ENCODE measurements at places on chromosomes 7 and 10. TPM values are rescaled to one million over a fixed set of nuclear protein-coding genes. Genes with fewer than 3 reads are reported as not detected.
A peak's percentile ranks its signal among the peaks of the same experiment; 100 is the strongest.

GOLGA7B gene
- total RNA-seq = 10.5 TPM

CYP3A4 gene
- not detected for total RNA-seq

- H3K4me1 ChIP-seq = no peaks in the 10 kb centered on the region
- no peak overlapping the region for H3K27ac ChIP-seq
- DNase-seq = no peak
Measured at GRCh38 chr7:97107192-97107800, 10.2 kb upstream of the SDHAF3 start.

DNA sequence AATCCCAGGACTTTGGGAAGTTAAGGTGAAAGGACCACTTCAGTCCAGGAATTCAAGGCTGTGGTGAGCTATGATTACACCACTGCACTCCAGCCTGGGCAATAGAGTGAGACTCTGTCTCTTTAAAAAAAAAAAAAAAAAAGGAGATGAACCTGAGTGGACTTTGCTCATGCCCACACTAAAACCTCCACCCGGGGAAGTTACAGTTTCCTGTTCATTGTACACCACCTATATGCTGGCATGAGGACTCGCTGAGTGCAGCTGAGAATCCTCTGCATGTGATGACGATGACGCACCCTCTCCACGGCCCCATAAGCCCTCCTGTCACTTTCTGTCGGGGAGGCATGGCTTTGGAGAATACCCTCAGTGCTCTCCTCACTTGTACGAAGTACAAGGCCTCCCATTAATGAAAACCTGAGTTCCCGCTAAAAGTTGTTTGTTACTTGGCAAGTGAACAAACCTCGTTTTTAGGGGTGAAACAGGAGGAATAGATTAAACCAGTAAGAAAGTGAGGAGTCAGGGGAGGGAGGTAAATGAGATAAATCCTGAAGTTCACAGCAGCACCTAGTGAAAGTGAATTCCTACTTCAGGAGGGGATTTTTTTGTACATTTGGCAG, 15.9 kb downstream of the TMEM176B start:
- H3K4me3 ChIP-seq = no peak overlapping the region
- H3K27ac ChIP-seq = no peak overlapping the region
- H3K4me1 ChIP-seq = peaks cover 8% of the 10 kb centered on the region
- H3K36me3 ChIP-seq = no peaks in the 10 kb centered on the region
- DNase-seq = no peak

- no peak overlapping the region for H3K4me3 ChIP-seq
- no peaks in the 10 kb centered on the region for H3K36me3 ChIP-seq
- peaks cover 28% of the 10 kb centered on the region for H3K4me1 ChIP-seq
- no peak overlapping the region for H3K27ac ChIP-seq
- no peak for DNase-seq
- H3K27me3 ChIP-seq = peaks cover 12% of the 10 kb centered on the region
Measured at GRCh38 chr7:92422926-92423325, 24.4 kb upstream of the GATAD1 start.

DNA sequence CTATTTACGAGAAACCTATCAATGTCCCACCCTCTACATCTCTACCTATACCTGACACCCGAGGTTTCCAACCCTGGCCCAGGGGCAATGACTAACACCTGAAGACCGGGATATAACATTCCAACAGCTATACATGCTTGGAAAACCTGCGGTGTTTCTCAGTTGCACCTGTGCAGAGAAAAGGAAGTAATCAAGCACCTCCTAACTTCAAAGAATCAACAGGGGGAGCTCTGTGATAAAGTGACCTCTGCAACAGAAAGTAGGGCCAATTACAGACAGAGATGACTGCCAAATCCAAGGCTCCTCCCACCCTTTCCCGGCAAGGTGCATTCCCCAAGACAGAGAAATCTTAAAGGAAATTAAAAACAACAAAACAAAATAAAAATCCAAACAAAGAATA, 41.3 kb downstream of the CCDC6 start:
- no peak for DNase-seq
- no peak overlapping the region for H3K4me3 ChIP-seq
- no peak overlapping the region for H3K27ac ChIP-seq

- no peak for DNase-seq
- peaks cover 90% of the 10 kb centered on the region for H3K4me1 ChIP-seq
- H3K36me3 ChIP-seq = peaks cover 20% of the 10 kb centered on the region
Measured at GRCh38 chr10:110421512-110422138, 76.1 kb upstream of the DUSP5 start.

GRCh38 chr7:484356-485101, 35.1 kb downstream of the PDGFA start:
- no peak for DNase-seq
- no peak overlapping the region for H3K27ac ChIP-seq
- no peak overlapping the region for H3K4me3 ChIP-seq
- peaks cover 6% of the 10 kb centered on the region for H3K27me3 ChIP-seq
- no peaks in the 10 kb centered on the region for H3K4me1 ChIP-seq

FRAT1 gene
- total RNA-seq = 6.9 TPM

STAG3 gene
- 12.9 TPM for total RNA-seq

CALCR gene
- not detected for total RNA-seq

GRCh38 chr7:106901828-106902441, 36.9 kb downstream of the PIK3CG start:
- no peak overlapping the region for H3K27ac ChIP-seq
- peaks cover 2% of the 10 kb centered on the region for H3K4me1 ChIP-seq

CPED1 gene
- not detected for total RNA-seq

DNA sequence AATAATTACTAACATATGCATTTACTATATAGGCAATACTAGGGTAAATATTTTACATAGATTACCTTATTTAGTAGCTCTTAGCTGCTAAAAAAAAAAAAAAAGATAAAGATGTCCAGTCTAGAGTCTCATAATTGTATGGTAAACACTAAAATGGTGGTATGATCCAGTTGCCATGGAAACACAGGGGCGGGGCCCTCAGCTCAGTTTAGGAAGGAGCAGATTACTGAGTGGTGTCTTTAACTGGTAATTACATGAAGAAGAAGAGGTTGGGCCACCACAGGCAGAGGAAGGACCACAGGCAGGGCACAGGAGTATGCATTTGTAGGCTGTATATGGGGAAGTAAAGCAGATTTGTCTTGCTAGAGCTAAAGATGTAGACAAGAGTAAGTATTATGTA, 43.7 kb downstream of the ITGB8 start:
- no peaks in the 10 kb centered on the region for H3K27me3 ChIP-seq
- H3K36me3 ChIP-seq = no peaks in the 10 kb centered on the region
- no peak for DNase-seq
- H3K4me3 ChIP-seq = no peak overlapping the region
- no peak overlapping the region for H3K27ac ChIP-seq

GIMAP5 gene
- 83.9 TPM for total RNA-seq

NYAP1 gene
- total RNA-seq = 0.05 TPM

DNA sequence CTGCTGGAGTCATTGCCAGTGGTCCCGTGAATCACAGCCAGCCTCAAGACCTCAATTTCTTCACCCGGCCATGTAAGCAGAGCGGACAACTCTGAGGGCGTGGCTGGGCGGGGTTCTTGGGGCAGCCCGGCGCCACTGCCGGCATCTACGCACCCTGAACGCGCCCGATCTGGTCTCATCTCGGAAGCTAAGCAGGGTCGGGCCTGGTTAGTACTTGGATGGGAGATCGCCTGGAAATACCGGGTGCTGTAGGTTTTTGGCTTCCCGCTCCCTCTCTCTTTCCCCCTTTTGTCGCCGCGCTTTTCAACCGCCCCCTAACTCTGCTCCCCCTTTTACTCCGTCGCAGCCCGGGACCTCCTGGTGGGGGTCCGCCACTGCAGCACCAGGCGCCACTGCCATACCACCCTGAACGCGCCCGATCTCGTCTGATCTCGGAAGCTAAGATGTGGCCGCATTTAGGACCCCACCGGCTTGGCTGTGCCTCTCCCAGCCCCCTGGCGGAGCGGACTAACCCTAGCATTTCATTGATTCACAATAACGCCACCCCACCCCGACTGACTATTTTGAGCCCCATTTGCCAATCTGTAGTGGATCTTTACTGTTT, 25.3 kb downstream of the GARIN1A start:
- H3K27me3 ChIP-seq = peaks cover 51% of the 10 kb centered on the region
- H3K36me3 ChIP-seq = no peaks in the 10 kb centered on the region
- DNase-seq = peak; percentile 56
- no peak overlapping the region for H3K27ac ChIP-seq

DNA sequence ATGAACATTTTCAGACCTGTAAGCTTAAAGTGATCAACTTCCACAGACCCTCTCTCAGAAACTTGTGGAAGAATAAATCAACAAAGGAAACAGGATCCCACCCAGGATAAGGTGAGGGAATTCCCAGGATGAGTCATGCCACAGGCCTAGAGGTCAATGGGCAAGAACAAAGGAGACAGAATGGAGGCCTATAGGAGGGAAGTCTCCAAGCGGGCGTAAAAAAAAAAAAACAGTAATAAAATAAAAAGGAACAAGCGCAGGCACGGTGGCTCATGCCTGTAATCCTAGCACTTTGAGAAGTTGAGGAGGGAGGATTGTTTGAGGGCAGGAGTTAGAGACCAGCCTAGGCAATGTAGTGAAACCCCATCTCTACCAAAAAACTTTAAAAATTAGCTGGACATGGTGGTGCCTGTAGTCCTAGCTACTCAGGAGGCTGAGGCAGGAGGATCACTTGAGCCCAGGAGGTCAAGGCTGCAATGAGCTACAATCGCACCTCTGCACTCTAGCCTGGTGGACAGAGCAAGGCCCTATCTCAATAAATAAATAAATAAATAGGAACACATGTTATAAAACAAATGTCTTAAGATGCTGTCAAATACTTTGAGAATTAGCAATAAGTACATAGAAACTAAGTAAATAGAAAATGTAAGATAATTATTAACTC, 8.4 kb downstream of the SORBS1 start:
- peaks cover 10% of the 10 kb centered on the region for H3K27me3 ChIP-seq
- H3K4me1 ChIP-seq = no peaks in the 10 kb centered on the region
- no peak overlapping the region for H3K4me3 ChIP-seq
- no peak overlapping the region for H3K27ac ChIP-seq

GRCh38 chr10:70743430-70743788, 41.8 kb downstream of the TBATA start:
- H3K27me3 ChIP-seq = no peaks in the 10 kb centered on the region
- H3K36me3 ChIP-seq = no peaks in the 10 kb centered on the region
- no peak for DNase-seq
- H3K4me1 ChIP-seq = peaks cover 11% of the 10 kb centered on the region

SFRP4 gene
- total RNA-seq = not detected

GRCh38 chr7:39838326-39838725, 111.7 kb upstream of the CDK13 start:
- no peak for DNase-seq
- no peaks in the 10 kb centered on the region for H3K4me1 ChIP-seq
- H3K27ac ChIP-seq = no peak overlapping the region
- no peaks in the 10 kb centered on the region for H3K36me3 ChIP-seq
- peaks cover 58% of the 10 kb centered on the region for H3K27me3 ChIP-seq

DNA sequence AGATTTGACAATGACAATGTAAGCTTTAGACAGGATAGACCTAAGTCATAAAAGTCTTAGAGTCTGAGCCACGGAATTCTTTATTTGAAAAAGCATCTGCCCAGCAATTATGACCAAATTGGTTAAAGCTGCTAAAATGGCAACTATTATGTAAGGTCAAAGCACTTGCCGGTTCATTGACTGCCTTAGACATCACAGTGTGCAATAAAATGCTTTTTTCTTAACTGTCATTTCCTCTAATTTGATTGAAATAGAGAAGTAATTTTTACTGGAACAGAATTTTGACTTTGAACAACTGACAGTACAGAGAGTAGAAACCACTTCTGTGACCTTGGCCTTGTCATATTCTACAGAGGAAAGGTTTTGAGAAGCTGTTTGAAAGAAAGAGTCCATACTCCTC, 142.9 kb downstream of the THSD7A start:
- H3K27ac ChIP-seq = no peak overlapping the region
- H3K27me3 ChIP-seq = no peaks in the 10 kb centered on the region
- no peak for DNase-seq
- no peak overlapping the region for H3K4me3 ChIP-seq
- no peaks in the 10 kb centered on the region for H3K4me1 ChIP-seq

CPA2 gene
- not detected for total RNA-seq

- peaks cover 2% of the 10 kb centered on the region for H3K27me3 ChIP-seq
- no peak overlapping the region for H3K27ac ChIP-seq
- DNase-seq = no peak
- no peaks in the 10 kb centered on the region for H3K36me3 ChIP-seq
- H3K4me1 ChIP-seq = peaks cover 16% of the 10 kb centered on the region
Measured at GRCh38 chr7:73894733-73895551, 34.0 kb downstream of the TMEM270 start.

DNA sequence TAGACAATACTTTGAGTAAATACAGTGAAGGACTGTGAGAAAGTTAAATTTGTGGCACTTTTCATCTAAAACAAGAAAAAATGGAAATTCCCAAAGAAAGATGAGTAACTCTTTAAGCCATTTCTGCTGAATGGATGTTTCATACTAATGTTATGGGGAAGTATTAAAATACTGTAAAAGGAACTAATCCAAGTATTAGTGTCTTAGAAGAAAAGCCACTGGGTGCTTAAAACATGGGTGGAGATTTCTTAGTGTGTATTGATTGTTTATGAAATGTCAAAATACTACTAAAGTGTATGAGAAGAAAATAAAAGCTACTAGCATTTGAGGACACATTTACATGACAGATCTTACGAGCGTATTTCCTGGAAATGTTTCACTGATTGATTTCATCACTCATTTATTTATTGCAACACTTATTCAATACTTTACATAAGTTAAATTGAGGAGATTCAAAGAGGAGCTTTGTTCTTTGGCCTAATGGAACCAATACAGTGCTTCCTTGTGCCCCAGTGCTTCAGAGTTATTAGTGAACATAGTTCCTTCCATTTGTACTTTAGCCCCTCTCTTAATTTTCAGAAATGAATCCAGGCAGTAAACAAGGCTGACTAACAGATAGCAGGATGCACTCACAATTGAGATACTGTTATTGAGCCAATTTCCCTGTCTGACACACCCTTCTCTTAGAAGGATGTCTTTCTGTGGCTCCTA, 155.5 kb upstream of the AHR start:
- H3K4me1 ChIP-seq = peaks cover 60% of the 10 kb centered on the region
- no peak for DNase-seq
- H3K27me3 ChIP-seq = peaks cover 1% of the 10 kb centered on the region
- H3K4me3 ChIP-seq = peak overlapping the region; percentile 45
- H3K36me3 ChIP-seq = peaks cover 2% of the 10 kb centered on the region
- H3K27ac ChIP-seq = peak overlapping the region; percentile 72

ITGA8 gene
- not detected for total RNA-seq
